NCI-H2081 (cell line): ENCODE measurements at places on chromosomes 7 and 10.

DNA sequence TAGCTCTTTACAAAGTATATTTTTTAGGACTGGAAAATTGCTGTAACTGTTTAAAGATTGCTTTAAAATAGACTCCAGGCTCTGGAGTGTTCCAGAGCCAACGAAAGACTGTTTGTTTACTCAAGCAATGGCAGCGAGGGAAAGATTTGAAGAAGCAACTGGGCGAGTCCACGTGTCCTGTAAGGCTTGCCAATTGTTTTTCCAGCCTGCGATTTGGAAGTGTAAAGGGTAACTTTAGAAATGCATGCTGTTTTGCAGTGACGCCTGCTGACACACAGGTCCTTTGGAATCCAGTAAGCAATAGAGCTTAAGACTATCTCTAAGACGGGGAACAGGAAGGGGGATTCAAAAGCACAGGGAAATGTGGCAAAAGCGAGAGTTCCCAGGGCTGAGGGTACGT lies 55.8 kb downstream of the TACC2 start:
- no peak for DNase-seq

GRCh38 chr7:16644636-16645592 lies 640 bp downstream of the ANKMY2 start:
- peak; percentile 42 for DNase-seq

DNA sequence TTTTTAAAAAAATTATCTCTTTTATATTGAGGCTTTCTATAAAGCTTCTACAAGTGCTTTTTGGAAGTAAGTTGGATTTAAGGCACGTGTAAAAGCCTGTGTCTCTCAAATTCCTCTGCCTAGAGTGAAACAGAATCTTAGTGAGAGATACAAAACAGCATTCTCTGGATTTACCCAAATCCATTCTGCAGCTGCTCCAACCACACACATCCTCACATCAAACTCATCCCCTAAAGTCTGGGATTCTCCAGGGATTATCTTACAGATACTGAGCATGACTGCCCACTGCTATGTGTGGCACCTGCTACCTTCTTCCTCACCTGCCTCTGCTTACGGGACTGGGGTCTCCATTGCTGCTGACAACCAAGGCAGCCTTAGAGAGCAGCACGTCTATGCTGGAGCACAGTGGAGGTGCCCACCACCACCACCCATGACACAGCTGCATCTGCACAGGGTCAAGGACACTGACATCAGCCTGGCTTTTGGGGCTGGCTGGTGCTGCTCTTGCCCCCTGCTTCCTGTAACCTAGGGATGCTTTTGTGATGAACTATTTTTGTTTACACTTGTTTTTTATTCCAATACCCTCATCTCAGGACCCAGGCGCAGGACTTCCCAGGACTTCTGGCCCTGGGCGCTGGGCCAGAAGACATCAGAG lies 139.2 kb upstream of the NAMPT start:
- DNase-seq: no peak

DNA sequence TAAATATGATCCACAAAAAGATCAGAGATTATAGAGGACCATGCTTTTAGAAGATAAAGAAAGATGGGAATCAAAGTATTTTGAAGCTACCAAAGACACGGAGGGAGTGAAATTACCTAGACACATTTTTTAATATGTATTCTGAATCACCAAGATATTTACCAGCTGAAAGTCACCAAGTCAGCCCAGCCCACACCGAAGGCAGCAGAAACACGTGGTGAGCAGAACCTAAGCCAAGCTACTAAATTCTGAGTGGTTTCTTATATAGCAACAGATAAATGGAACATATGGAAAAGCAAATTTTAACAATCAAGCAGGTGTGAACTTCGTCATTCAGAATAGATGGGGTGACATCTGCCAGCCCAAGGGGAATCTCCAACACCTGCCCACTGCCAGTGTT lies 134.7 kb upstream of the AKR1E2 start:
- DNase-seq: no peak

DNA sequence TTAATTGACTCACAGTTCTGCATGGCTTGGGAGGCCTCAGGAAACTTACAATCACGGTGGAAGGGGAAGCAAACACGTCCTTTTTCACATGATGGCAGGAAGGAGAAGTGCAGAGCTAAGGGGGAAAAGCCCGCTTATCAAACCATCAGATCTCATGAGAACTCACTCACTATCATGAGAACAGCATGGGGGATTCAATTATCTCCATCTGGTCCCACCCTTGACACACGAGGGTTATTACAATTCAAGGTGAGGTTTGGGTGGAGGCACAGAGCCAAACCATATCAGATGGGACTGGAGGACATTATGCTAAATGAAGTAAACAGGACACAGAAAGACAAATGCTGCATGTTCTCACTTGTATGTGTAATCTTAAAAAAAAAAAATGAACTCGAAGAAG lies 141.4 kb upstream of the HABP2 start:
- DNase-seq: no peak

GRCh38 chr7:139541600-139542307 lies 18.3 kb downstream of the CLEC2L start:
- no peak for DNase-seq

DNA sequence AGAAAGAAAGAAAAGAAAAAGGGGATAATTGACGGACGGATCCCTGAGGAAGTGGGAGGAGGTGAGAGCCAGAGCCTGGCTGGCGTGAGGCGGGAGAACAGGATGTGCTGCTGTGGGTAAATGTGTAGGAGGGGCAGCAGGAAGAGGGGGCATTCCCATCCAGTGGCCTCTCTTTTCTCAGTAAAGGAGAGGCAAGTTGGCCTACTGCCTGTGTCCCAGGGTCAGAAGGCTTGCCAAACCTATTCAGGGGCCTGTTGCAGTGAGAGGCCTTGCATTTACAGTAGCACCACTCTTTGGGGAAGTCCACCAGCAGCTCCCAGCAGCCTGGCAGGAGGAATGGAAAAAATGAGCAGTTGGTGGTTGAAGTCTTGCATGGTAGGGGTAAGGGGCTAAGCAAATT lies 26.6 kb upstream of the ASCC1 start:
- no peak for DNase-seq

DNA sequence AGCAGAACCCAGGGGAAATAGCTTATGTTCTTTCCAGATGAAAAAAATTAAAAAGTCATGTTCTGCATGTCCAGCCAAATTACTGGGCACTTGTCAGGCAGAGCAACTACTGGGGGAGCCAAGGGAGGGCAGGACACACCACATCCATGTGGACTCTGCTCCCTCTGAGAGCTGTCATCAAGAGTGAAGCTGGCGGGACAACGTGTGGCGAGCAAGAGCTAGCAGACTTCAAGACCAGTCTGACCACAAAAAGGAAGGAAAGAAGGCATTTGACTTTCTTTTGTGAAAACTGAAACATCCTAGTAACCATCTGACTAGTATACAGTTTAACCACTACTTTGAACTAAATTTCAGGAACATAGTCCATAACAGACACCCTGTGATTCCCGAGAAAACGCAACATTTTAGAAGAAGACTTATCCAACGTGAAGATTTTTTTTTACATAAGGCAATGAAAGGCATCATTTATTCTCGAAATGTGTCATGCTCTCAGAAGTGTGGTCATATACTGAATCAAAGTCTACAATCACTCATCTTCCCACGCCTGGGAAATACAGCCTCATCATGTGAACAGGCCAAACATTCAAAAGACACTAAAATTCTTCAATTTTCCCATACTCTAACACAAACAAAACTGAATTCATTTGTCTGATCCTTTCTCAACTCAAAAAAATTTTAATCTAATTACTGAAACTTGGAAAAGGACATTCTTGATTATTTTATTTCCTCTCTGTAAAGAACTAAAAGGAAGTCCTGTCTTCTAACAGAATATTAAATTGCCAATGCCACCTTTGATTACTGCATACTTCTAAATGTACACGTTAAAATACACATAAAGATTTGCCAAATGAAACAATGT lies 15.5 kb downstream of the CYTH3 start:
- no peak for DNase-seq

DNA sequence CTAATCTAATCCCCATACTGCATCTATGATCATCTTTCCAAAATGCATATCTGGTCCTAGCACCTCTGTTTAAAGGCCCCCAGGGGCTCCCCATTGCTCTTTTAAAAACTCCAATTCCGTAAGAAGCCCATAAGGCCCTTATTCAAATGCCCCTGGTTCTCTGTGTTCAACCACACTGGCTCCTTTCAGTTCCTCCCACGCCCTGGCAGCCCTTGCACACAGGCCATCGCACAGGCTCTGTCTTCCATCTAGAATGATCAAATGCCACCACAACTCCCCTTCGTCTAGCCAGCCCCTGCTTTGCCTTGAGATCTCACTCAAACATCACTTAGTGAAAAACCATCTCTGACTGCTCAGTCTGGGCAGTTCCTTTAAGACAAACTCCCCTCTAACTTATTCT lies 112.9 kb upstream of the LYZL2 start:
- DNase-seq: no peak

GRCh38 chr10:11212288-11213085 lies 194.8 kb downstream of the CELF2 start:
- DNase-seq: no peak

DNA sequence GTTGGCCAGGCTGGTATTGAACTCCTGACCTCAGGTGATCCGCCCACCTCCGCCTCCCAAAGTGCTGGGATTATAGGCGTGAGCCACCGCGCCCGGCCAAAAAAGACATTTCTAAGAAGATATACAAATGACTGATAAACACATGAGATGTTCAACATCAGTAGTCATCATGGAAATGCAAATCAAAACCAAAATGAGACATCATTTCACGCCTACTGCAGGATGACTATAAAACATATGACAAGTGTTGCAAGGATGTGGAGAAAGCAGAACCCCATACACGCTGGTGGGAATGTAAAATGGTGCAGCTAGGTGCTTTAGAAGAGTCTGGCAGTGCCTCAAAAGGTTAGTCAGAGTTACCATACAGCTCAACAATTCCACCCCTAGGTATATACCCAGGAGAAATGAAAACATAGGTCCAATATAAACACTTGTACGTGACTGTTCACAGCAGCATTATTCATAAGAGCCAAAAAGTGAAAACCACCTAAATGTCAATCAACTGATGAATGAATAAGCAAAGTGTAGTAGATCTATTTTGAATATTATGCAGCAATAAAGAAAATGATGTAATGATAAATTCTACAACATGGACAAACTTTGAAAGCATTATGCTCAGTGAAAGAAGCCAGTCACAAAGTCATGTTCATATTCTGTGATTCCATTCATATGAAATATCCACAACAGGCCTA lies 24.5 kb downstream of the TMEM209 start:
- no peak for DNase-seq

DNA sequence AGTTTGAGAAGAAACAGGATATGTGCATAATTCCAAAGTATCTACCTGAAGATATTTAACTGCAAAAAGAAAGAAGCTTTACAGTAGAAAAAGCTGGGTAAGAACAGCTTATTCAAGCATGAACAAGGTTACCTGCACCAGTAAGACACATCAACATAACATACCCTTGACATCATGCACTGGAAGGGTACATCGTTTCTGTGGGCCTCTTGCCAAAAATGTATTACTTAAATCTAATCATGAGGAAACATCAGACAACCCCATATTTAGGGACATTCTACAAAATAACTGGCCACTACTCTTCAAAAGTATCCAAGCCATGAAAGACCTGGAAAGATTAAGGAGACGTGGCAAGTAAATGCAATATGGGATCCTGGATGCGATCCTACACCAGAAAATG lies 18.9 kb downstream of the TPK1 start:
- no peak for DNase-seq
